ENCODE measurements at places on chromosomes 1 and 21. TPM values are rescaled to one million over a fixed set of nuclear protein-coding genes. Genes with fewer than 3 reads are reported as not detected.

Gene GPATCH2
- total RNA-seq, result 21.4 TPM

Gene CFAP141
- total RNA-seq, result not detected

Gene PCSK9
- total RNA-seq, result not detected

Gene AGMAT
- total RNA-seq, result 0.13 TPM

Gene EPHA10
- total RNA-seq, result 0.54 TPM

Gene PRKAA2
- total RNA-seq, result 10.4 TPM

Gene LCK
- total RNA-seq, result 2.2 TPM

Gene CFHR3
- total RNA-seq, result 0.27 TPM

Gene KCNE2
- total RNA-seq, result not detected

Gene HRNR
- total RNA-seq, result not detected

Gene JAK1
- 126 TPM for total RNA-seq

Gene COL18A1
- total RNA-seq, result 264 TPM

Gene ADAM30
- not detected for total RNA-seq

Gene JAM2
- 5.3 TPM for total RNA-seq

Gene PEX19
- total RNA-seq, result 120 TPM

Data from thyroid gland (tissue), 4 donors.